ENCODE measurements at places on chromosomes 7 and 10. TPM values are rescaled to one million over a fixed set of nuclear protein-coding genes. Genes with fewer than 3 reads are reported as not detected.

- DNase-seq = peak; percentile 37
These were observed 425 bp downstream of the TLL2 start for GRCh38 chr10:96513305-96513697.

DNA sequence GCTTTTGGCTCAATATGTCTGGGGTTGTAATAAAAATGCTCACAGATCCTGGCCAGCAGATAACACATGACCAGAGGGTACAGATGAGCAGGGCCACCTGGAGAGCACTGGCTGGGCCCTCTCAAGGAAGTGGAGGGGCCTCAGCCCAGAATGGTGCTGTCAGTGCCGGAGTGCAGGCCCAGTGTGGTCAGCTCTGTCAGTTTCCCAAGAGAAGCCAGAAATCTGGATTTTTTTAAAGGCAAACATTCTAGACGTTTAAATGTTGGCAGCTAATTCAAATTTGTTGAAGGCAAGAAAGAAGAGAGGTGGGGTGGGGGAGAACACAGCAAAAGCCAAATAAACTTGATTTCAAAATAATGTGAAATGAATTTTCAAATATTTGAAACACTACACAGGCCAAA, 2.0 kb downstream of the C10orf105 start:
- no peak for DNase-seq

- peak; percentile 91 for DNase-seq
These were observed 16.5 kb downstream of the AP5Z1 start for GRCh38 chr7:4791738-4792536.

DNA sequence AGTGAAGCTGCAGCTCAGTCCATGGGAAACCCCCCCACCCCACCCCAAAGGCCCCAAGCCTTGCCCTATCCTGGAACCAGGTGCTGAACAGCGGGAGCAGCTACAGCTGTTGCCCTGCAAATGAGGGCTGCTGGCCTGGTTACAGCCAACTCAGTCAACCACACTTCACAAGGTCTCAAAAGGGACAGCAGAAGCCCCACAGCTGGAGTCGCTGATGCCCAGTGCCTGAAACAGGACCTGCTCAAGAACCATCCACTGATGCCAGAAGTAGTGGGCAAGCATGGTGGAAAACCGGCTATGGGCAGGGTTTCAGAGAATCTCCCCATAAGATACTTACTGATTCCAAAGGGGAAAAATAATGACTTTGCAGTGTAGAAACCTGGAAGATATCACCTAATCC, 110.3 kb downstream of the SLC37A3 start:
- no peak for DNase-seq

DNA sequence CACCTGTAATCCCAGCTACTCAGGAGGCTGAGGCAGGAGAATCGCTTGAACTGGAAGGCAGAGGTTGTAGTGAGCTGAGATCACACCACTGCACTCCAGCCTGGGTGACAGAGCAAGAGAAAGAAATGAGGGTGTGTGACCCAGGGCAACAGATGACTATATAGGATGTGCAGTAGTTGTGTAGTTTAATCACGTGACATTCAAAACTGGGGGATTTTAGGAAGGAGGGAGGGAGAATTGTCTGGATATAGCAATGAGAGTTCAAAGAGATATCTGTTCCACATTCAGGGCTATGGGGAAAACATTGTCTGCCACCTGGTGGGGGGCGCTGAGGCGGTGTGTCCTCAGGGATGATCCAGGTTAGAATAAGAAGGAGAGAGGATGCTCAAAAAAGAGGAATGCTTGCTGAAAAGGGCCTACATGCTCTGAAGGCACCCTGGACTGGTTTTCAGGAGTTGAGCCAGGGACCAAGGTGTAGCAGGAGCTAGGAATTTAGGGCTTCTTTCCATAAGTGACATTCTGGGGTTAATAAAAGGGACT, 7.8 kb upstream of the ZYX start:
- DNase-seq = no peak

DNA sequence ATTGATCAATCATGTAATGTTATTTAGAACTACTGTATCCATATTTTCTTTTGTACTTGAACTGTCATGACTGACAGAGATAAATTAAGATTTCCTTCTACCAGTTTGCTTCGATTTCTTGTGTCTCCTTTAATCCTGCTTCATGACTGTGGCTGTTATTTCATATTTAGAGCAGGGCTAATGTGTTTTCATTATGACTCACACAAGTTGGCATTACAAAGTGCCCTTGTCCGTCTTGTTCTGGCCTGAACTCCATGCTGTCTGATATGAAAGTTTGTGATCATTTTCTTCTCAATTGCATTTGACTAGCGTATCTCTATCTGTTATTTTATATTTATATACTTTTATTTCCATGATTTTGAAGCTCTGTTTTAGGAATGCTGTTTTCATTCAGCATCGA, 344.1 kb upstream of the PRKCQ start:
- peak; percentile 20 for DNase-seq

DNA sequence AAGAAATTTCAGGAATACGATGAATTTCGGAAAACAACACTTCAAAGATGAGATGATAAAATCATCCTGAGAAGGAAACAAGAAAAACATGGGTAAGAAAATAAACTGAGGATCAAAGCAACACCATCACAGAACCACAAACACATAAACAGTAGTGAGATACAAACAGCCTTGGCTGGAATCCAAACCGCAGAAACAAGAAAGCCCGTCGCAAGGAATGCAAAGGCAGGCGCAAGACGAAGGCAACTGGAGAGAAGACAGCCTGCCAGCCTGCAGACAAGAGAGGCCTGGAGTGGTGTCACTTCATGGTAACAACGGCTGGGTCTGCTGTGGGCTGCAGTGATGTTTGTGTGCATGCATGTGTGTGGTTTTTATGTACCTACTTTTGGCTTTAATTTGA, 61.8 kb upstream of the DRGX start:
- DNase-seq = no peak

The TMEM130 gene
- total RNA-seq = 0.37 TPM

DNA sequence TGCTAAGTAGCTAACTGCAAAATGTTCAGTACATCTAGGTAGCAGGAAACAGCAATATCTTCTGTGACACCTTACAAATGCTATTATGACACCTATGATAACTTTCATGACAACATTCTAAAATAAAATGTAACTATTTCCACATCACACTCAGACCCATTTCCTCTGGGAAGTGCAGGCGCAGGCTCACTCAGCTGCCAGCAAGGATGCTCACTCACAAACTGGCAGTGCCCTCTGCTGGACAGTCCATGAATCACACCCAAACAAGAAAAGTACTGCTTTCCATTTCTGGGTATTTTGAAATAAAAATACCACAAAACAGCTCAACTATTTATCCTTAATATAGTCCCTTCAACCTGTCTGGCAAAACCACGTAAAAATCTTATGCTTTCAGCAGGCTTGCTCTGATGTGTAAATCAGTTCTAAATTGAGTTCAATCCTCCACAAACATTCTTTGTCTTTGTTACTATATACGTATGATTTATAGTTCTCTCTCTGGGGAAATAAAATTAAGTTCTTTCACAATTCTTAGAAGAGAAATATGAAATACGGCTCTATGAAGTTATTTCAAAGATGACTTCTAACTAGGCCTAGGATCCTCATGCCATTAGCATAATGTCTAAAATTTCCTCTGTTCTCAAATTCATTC, 176.6 kb downstream of the PARD3 start:
- DNase-seq = peak; percentile 83

- no peak for DNase-seq
These were observed 9.2 kb downstream of the CCDC201 start for GRCh38 chr7:45863715-45864114.

DNA sequence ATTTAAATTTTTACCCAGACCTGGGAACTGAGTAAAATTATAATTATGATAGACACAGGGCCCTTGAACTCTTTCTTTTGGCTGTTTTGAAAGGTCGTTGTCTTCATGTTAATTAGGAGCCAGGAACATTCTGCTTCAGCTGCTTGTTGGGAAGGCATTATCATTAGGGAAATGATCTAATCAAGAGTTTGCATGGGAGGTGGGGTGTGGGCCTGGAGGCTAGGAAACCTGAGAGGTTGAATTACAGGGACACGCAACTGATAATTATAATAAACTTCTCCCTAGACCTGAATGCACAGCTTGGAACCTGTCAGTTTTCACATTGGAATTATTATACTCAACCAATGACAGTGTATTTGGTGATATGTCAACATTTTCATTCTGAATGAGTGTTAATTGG, 237.7 kb downstream of the CACNB2 start:
- DNase-seq = no peak

DNA sequence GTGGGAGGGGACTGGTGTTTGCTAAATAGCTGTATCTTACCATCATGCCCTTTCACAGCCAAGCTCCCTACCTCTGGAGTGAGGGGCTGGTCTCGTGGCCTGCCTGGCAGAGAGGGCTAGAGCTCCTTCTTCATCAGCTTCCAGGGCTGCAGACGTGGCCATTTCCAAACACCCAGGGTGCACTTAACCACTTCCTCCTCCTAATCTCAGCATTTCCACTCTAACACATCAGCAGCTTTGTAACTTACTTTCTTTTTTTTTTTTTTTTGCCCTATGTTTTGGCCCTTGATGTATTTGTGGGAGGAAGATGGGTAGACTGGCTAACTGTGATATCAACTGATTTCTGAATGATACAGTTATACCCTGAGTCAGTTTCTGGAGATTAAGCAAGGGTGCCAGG, 27.4 kb downstream of the LRRC4 start:
- no peak for DNase-seq

DNA sequence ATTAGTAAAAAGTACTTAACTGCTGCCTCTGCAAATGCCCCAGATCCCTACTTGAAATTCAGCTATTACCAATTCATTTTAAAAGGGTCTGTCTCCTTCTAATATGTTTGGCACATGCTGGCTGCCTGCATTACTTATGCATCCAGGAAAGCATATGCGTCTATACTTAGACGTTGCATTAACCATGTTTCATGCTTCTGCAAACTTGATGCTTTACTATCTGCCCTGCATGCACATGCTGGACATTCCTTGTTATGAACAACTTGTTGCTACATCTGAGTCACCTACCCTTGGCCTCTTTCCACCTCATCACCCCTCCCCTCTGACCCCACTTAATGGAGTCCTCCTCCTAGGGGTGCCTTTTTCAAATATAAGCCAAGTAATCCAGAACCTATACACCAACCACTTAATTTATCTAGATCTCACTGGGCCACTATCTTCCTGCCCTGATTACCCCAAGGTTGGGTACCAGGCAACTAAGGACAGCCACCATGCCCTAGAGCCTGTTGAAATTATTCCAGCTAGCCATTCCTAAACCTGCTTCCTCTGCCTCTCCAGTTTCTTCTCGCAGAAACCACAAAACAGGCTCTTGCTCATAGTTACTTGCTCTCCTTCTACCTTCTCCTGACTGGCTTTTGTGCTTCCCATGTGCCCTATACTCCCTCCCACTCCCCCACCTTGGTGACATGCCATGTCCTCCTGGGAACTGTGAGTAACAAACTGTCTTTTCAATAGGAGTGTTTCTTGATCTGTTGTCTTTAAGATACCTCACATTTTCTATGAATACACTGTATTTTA, 1187.9 kb downstream of the REEP3 start:
- DNase-seq = no peak

The CDHR3 gene
- 3.3 TPM for total RNA-seq

DNA sequence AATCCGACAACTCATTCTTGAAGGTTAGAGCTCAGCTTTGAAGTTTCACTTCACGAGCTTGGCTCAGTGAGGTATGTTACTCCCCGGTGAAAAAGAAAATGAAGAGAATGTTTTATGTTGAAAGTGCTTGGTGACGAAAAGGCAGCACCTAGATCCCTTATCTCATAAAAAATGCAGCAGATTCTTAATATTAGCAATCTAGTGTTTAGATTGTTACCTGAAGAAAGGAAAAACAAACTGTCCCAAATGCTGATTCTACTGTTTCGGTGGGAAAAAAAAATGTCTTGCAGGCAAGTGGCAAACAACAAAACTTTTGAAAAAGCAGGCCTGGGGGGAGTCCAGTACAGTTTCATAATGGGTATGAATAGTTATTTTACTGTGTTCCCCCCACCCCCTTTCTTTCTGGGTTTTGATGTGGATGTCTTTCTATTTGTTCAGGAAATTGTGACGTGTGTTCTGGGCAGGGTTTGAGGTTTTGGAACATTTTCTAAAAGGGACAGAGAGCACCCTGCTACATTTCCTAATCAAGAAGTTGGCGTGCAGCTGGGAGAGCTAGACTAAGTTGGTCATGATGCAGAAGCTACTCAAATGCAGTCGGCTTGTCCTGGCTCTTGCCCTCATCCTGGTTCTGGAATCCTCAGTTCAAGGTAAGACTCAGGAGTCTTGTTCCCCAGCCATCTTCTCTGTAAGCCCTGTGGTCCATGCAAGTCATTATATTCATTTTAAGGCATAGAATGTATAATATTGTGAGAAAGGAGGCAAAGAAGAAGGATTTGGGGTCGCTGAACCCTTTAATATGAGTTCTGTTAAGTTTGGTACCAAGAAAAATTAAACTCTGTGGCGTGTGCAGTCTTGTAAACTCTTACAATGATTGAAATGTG, at the start of gene SRGN:
Gene SRGN (plus strand): TSS at position 514 of the 881 bp plus-strand sequence. CDS start 55 bp downstream, at position 569.
- DNase-seq = peak; percentile 54

The CRTAC1 gene
- 0.24 TPM for total RNA-seq

The PRPS1L1 gene
- not detected for total RNA-seq

DNA sequence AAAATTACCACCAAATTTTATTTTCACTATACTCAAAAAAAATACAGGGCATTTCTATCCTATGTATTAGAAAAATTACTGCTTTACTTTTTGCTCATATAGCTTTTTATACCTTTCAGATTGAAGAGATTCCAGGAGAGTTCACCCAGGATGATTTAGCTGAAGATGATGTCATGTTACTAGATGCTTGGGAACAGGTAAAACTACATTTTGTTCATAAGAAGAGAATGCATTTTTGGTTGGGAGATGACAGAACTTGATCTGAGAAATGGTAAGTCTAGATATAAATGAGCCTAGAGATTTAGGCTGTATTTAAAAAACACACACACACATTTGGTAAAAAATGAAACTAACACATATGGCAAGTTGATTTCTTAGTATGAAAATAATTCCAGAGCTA, 38.1 kb upstream of the ARL4A start:
- no peak for DNase-seq

GRCh38 chr7:142800699-142801260, 30.0 kb downstream of the PRSS2 start:
- no peak for DNase-seq

GRCh38 chr7:142798451-142799436, 28.0 kb downstream of the PRSS2 start:
- DNase-seq = no peak

DNA sequence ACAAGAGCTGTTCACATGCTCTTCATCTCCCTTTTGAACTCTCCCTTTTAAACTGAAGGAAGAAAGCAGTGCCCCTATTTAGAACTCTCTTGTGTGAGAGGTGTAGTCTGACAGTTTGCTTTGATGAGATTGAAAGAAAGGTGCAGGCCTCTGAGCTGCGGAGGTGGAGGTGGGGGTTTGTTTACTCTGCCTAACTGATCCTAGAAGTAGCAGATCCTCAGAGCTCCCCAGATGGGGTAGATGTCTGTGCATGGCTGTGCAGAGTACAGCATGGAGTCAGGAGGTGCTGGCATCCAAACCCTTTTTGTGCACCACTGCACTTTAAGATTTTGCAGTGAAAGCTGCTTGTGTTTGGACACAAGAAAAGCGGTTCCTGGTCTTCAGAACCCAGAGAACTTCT, 58.3 kb downstream of the MINDY4 start:
- no peak for DNase-seq

DNA sequence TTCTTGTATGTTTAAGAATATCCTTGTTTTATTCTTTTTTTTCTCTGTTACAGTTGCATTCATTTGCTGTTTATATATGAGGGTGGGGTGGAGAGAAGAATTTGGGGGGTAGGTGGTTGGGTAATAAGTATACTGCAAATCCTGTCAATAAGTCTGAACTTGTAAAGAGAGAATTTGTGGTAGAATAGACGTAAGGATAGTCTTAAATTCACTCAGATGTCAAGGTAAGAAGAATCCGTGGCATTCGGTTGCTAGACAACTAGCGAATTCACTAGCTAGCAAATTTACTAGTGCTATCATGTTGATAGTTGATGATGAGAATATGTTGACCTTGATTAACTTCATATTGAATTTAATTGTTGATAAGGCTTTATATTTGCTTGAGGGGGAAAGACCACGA, 40.7 kb downstream of the RSBN1L start:
- no peak for DNase-seq

All from pancreas (tissue), 10 donors.